A375 (cell line): ENCODE measurements at places on chromosomes 4 and X. TPM values are rescaled to one million over a fixed set of nuclear protein-coding genes. Genes with fewer than 3 reads are reported as not detected.

The PLP1 gene
- total RNA-seq, result 22.5 and 40.3 TPM in 2 replicates

The F9 gene
- total RNA-seq, result not detected in 2 replicates

The TMEM255A gene
- 0.45 and 0.69 TPM in 2 replicates for total RNA-seq

The GAB3 gene
- total RNA-seq, result 0.04 and 0.24 TPM in 2 replicates

The PRKG2 gene
- 0.56 and 0.64 TPM in 2 replicates for total RNA-seq

The ACTRT1 gene
- total RNA-seq, result not detected in 2 replicates

The ITGB1BP2 gene
- 1.6 and 2.5 TPM in 2 replicates for total RNA-seq
